ENCODE measurements at places on chromosomes 4 and X.

- peak; percentile 72 for DNase-seq
Observed at GRCh38 chr4:141702472-141703182, 66.2 kb downstream of the IL15 start.

DNA sequence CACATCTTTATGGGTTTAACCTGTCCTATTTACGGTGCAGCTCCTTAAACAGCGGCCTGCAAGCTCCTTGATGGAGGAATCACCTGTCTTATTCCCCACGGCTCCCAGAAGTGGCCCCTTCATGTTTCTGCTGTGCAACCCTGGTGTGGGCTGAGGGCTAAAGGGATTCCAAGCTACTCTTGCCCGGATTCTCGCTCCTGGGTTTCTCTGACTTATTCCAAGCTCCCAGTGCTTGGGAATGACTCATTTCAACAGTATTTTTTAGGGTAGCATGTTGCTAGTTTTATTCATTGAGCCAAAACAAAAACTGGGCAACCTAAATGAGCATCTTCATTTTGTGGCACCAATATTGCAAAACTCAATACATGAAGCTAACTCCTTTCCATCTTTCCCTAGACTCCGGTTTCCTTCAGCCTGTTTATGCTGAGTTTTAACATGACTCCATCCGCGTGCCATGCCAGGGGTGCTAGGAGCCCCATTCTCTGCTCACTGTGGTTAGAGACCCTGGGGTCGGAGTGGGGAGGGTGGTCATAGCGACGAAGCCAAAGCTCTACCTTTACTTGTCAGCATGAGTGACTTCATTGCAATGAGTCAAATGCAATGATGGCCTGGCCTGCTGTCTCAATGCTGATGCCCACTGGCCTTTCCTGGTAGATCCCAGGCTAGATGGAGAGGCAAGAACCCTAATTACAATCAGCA, 349.7 kb downstream of the NR3C2 start:
- no peak for DNase-seq

- DNase-seq, result peak; percentile 89
Observed at GRCh38 chrX:56783450-56783831, 54.4 kb downstream of the NBDY start.

- DNase-seq, result peak; percentile 5
Observed at GRCh38 chr4:139368998-139369397, 66.7 kb upstream of the NDUFC1 start.

DNA sequence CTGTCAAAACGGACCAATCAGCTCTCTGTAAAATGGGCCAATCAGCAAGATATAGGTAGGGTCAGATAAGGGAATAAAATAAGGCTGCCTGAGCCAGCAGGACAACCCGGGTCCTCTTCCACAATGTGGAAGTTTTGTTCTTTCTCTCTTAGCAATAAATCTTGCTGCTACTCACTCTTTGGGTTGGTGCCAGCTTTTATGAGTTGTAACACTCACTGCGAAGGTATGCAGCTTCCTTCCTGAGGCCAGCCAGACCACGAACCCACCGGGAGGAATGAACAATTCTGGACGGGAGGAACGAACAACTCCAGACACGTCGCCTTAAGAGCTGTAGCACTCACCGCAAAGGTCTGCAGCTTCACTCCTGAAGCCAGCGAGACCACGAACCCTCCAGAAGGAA, 287.8 kb downstream of the RAPGEF2 start:
- no peak for DNase-seq
